Ascending aorta (tissue), 2 donors: ENCODE measurements at places on chromosomes 12 and 14.

GRCh38 chr14:82230748-82231147, 697.1 kb upstream of the SEL1L start:
- no peak overlapping the region for H3K27ac ChIP-seq
- H3K4me3 ChIP-seq: no peak overlapping the region
- H3K4me1 ChIP-seq: no peaks in the 10 kb centered on the region
- no peak for DNase-seq

DNA sequence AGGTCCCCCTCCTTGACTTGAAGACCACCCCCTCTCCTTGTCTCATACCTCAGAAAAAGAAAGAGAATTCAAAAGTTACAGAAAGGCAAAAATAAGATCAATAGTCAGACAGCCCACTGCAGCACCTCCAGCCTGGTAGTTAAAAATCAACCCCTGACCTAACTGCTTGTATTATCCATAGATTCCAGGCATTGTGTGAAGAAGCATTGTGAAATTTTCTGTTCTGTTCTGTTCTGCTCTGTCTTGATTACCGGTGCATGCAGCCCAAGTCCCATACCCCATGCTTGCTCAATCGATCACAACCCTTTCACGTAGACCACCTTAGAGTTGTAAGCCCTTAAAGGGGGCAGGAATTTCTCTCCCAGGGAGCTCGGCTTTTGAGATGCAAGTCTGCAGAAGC, 5.8 kb upstream of the DHRS7 start:
- peaks cover 7% of the 10 kb centered on the region for H3K4me1 ChIP-seq
- H3K36me3 ChIP-seq: no peaks in the 10 kb centered on the region
- DNase-seq: no peak
- H3K27me3 ChIP-seq: no peaks in the 10 kb centered on the region
- H3K4me3 ChIP-seq: no peak overlapping the region
- no peak overlapping the region for H3K27ac ChIP-seq

DNA sequence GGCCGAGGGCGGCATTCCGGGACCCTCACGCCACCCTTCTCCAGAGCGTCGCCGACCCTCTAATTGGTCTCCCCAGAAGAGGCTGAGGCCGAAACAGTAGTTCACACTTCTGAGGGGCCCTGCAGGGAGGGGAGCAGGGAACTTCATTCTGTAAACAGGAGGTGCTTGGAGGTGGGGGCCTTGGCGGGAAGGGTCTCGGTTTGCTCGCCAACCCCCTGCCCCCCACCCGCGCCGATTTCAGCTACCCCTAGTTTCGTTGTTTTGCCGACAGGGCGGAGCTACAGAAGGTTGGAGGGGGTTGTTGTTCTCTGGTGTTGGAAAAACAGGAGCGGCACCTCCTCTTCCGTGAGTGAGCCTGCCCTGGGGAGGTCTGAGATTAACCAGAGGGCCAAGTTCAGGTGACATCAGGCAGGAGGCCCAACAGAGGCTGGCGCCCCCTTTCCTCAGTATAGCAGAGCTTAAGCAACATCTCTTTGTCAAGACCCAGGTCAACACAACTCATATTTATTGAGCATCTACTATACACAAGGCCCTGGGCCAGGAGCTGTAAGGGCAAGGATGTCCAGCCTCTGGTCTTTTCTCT, 682 bp downstream of the ERBB3 start:
- H3K27me3 ChIP-seq: no peaks in the 10 kb centered on the region
- peaks cover 7% of the 10 kb centered on the region for H3K4me1 ChIP-seq
- no peak for DNase-seq

DNA sequence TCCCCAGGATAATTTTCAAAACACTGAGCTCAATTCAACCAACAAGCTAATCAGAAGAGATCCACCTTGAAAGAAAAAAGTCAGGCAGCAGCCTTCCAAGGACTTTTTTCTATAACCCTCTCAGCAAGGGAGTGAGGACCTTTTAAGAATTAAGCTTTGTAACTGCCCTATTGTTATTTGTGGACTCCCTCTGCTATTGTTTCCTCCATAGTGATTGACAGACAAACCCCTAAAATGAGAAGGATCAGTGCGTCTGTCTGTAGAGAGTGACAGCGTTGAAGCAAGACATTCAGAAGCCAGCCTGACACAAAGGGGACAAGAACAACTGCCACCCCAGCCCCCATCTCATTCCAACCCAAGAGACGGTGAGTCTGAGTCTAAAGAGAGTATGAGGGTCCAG, 30.3 kb upstream of the BTG1 start:
- no peak overlapping the region for H3K27ac ChIP-seq
- DNase-seq: no peak
- H3K36me3 ChIP-seq: no peaks in the 10 kb centered on the region

- H3K4me3 ChIP-seq: no peak overlapping the region
- peaks cover 56% of the 10 kb centered on the region for H3K36me3 ChIP-seq
- H3K27me3 ChIP-seq: no peaks in the 10 kb centered on the region
These were observed 21.2 kb upstream of the CDKL1 start for GRCh38 chr14:50417853-50418252.

DNA sequence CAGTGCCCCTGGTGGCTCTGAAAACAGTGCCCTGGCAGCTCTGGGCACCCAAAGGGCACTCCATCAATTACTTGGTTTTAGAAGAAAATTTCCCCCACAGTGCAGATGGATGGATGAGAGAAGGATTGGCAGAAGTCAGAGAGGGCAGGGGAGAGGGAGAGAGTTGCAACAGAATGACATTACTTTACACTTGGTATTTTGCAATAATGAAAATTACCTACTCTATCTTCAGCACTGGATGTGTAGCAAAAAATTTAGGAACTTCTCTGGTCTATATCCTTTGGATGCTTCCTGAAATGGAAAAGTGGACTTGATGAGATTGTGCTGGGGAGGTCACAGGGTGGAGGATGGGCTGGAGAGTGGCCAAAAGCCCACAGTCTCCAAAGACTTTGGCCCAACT, 193.2 kb downstream of the CHST11 start:
- no peaks in the 10 kb centered on the region for H3K36me3 ChIP-seq
- H3K4me1 ChIP-seq: no peaks in the 10 kb centered on the region
- no peaks in the 10 kb centered on the region for H3K27me3 ChIP-seq
- DNase-seq: no peak

DNA sequence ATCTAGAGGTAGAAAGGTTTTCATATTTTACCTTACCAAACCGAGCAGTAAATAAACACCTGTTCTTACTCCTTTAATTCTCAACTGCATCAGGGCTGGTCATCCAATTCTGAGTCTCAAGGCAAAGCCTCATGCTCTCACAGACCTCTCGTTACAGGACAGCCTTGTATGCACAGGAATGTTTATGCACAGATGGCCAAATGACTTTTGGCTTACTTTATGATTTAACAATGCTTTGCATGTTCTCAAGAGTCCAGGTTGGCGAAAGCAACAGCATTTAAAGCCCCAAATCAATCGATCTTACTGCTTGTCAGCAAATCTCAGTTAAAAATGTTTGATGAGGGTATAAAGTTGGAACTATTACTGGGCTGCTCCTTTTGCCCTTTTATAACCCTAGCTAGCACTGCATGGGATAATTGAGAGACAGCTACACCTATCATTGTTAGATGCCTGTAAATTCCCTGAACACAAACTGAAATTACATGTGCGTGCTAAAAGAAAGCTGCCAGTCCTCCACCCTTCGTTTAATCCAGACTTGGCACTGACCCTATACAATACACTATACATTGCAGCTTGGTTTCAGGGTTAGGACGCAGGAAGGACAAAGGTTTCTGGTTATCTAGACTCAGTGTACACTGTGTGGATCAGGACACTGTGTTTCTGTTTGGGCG, 63.6 kb downstream of the TMCC3 start:
- H3K4me1 ChIP-seq: no peaks in the 10 kb centered on the region
- H3K27ac ChIP-seq: no peak overlapping the region

- no peak overlapping the region for H3K27ac ChIP-seq
- no peak overlapping the region for H3K4me3 ChIP-seq
- no peaks in the 10 kb centered on the region for H3K27me3 ChIP-seq
- no peaks in the 10 kb centered on the region for H3K4me1 ChIP-seq
- H3K36me3 ChIP-seq: no peaks in the 10 kb centered on the region
These were observed 190.7 kb upstream of the BMP4 start for GRCh38 chr14:54147282-54147681.

- no peaks in the 10 kb centered on the region for H3K4me1 ChIP-seq
- no peak overlapping the region for H3K27ac ChIP-seq
- H3K27me3 ChIP-seq: no peaks in the 10 kb centered on the region
- H3K36me3 ChIP-seq: no peaks in the 10 kb centered on the region
These were observed 16.0 kb upstream of the SERPINA4 start for GRCh38 chr14:94545131-94545841.

DNA sequence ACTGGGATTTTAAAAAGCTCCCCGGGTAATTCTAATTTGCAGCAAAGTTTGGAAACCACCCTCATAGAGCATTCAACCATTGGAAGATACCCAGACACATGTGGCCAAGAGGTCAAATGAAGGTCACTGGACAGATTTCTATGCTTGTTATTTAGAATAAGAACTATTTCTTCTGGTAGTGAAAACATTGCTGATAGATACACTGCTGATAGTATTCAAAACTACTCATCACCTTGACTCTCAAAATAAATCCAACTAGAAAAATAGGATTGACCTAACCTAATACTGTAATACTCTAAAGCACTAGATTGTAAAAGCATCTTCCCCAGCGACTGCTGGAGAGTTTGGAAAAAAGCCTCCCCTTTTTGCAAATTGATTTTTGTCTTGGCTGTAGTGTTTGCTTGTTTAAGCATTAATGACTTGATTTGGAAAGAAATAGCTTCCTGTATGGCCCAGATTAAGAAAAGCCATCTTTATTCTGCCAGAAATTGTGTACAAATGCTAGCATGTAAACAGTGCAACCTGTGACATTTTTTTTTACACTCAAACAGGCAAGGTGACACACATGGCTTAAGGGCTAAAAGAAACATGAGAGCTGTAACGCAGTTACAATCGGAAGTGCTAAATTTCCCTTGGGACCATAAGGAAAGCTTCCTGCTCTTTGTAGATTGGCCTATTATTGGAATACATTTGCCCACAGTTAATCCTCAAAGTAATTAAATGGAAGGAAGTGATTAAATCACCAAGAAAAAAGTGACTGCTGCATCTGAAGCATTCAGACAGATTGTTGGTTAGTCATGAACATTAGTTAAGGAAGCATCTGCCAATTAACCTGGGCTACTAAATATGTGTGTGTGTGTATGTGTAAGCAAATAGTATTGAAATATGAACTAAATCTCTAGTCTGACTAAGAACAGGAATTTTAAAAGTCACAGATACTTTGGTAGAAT, 356.5 kb upstream of the ATP2B1 start:
- H3K27me3 ChIP-seq: no peaks in the 10 kb centered on the region
- no peak overlapping the region for H3K4me3 ChIP-seq
- no peaks in the 10 kb centered on the region for H3K36me3 ChIP-seq
- no peak for DNase-seq
- H3K27ac ChIP-seq: no peak overlapping the region
- H3K4me1 ChIP-seq: no peaks in the 10 kb centered on the region

GRCh38 chr12:49865109-49865781, 22.3 kb upstream of the BCDIN3D start:
- H3K27ac ChIP-seq: no peak overlapping the region
- H3K36me3 ChIP-seq: no peaks in the 10 kb centered on the region

- no peaks in the 10 kb centered on the region for H3K4me1 ChIP-seq
- no peak overlapping the region for H3K27ac ChIP-seq
- no peak overlapping the region for H3K4me3 ChIP-seq
- H3K36me3 ChIP-seq: no peaks in the 10 kb centered on the region
- no peaks in the 10 kb centered on the region for H3K27me3 ChIP-seq
These were observed 95.1 kb upstream of the NRXN3 start for GRCh38 chr14:78075033-78075432.

- H3K4me1 ChIP-seq: peaks cover 69% of the 10 kb centered on the region
- H3K27ac ChIP-seq: peak overlapping the region; percentile 95
- H3K36me3 ChIP-seq: no peaks in the 10 kb centered on the region
- no peaks in the 10 kb centered on the region for H3K27me3 ChIP-seq
- no peak overlapping the region for H3K4me3 ChIP-seq
- no peak for DNase-seq
These were observed 39.1 kb downstream of the CORO1C start for GRCh38 chr12:108691998-108692808.

- H3K36me3 ChIP-seq: no peaks in the 10 kb centered on the region
- peaks cover 6% of the 10 kb centered on the region for H3K4me1 ChIP-seq
- H3K27me3 ChIP-seq: no peaks in the 10 kb centered on the region
- peak; percentile 49 for DNase-seq
These were observed at the start of gene PRPF40B for GRCh38 chr12:49623142-49623904. Gene PRPF40B, plus strand, starts transcription at chr12:49623561. Its CDS starts 30 bp downstream, at chr12:49623591.

- no peaks in the 10 kb centered on the region for H3K36me3 ChIP-seq
- no peaks in the 10 kb centered on the region for H3K4me1 ChIP-seq
- no peak for DNase-seq
- no peaks in the 10 kb centered on the region for H3K27me3 ChIP-seq
- no peak overlapping the region for H3K27ac ChIP-seq
- H3K4me3 ChIP-seq: no peak overlapping the region
These were observed 51.5 kb upstream of the GPATCH2L start for GRCh38 chr14:76100236-76100635.

GRCh38 chr12:53698948-53699677, 23.2 kb upstream of the ATP5MC2 start:
- H3K27me3 ChIP-seq: peaks cover 8% of the 10 kb centered on the region
- no peaks in the 10 kb centered on the region for H3K36me3 ChIP-seq

GRCh38 chr12:127235761-127236160, 1031.2 kb upstream of the TMEM132C start:
- no peak for DNase-seq
- no peaks in the 10 kb centered on the region for H3K36me3 ChIP-seq
- no peaks in the 10 kb centered on the region for H3K4me1 ChIP-seq

- peak within 1 kb of the TSS; percentile 66 for H3K4me3 ChIP-seq
- H3K27me3 ChIP-seq: no peaks in the 10 kb centered on the region
- peaks cover 15% of the 10 kb centered on the region for H3K4me1 ChIP-seq
- H3K27ac ChIP-seq: peak within 1 kb of the TSS; percentile 82
These were observed at the start of gene APPL2 for GRCh38 chr12:105235732-105236476. Gene APPL2, minus strand, starts transcription at chr12:105236174. Its CDS starts 162 bp downstream, at chr12:105236012.

GRCh38 chr12:92950011-92950410, 20.9 kb upstream of the EEA1 start:
- no peaks in the 10 kb centered on the region for H3K4me1 ChIP-seq
- no peak for DNase-seq
- no peaks in the 10 kb centered on the region for H3K27me3 ChIP-seq
- no peaks in the 10 kb centered on the region for H3K36me3 ChIP-seq
- no peak overlapping the region for H3K27ac ChIP-seq
- no peak overlapping the region for H3K4me3 ChIP-seq

GRCh38 chr12:1844661-1845409, 24.5 kb downstream of the LRTM2 start:
- DNase-seq: no peak
- no peak overlapping the region for H3K27ac ChIP-seq
- H3K4me1 ChIP-seq: no peaks in the 10 kb centered on the region
- no peak overlapping the region for H3K4me3 ChIP-seq
- no peaks in the 10 kb centered on the region for H3K27me3 ChIP-seq
- H3K36me3 ChIP-seq: no peaks in the 10 kb centered on the region
